Stimulated activated CD4-positive, alpha-beta T cell treated with anti-CD3 and anti-CD28 coated beads, Interleukin-15, amount 100 ng/mL, for 48 hours (primary cell): ENCODE measurements at places on chromosomes 7 and 10.

GRCh38 chr10:90939116-90939515, 18.2 kb upstream of the ANKRD1 start:
- DNase-seq, result no peak

DNA sequence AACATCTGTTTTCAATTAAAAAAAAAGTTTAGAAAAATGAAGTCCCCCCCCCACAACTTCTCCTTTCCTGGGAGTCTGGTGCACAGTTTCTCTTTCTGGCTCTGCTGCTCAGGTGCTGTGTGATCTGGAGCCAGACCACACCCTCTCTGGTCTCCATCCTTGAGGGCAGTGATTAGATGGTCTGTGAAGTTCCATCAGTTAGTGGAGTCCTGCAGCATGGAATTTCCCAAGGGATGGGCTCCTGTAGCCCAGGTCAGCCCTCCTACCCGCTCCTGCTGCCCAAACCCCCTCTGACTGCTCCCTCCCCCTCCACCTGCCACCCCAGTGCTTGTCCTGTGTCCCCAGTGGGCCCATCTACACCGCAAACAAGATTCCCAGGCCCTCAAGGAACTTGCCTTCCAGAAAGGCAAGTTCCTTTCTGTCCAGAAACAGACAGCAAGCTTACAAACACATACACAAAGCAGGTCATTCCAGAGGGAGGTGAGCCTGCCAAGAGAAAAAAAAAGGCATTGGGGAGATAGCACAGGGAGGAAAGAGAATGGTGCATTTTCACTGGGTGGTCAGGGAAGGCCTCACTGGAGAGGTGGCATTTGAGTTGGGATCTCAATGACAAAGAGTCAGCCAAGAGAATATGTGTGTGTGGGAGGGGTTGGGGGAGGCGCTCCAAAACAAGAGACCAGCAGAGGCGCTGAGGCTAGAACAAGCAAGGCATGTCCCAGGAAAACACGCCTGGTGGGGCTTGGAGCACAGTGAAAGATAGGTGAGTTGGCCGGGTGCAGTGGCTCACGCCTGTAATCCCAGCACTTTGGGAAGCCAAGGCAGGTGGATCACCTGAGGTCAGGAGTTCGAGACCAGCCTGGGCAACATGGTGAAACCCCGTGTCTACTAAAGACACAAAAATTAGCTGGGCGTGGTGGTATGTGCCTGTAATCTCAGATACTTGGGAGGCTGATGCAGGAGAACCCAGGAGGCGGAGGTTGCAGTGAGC, 49.5 kb upstream of the SLC29A3 start:
- DNase-seq, result no peak

DNA sequence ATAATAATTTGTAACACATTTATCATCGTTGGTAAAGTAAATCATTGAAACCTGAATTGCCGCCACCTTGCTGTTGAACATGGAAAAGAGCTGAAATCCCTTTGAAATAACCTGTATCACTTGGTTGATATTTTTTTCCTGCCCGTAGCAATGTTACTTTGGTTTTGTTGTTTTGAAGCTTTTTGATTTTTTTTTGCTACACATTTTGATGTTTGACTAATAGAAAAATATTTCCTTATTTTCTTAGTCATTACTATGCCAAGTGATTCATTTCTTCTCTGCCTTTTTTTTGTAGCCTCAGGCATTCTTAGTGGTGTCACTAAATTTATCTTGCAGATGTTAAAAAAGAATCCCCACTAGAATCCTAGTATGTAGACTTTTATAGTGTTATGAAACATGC, 235.1 kb upstream of the MEOX2 start:
- no peak for DNase-seq

DNA sequence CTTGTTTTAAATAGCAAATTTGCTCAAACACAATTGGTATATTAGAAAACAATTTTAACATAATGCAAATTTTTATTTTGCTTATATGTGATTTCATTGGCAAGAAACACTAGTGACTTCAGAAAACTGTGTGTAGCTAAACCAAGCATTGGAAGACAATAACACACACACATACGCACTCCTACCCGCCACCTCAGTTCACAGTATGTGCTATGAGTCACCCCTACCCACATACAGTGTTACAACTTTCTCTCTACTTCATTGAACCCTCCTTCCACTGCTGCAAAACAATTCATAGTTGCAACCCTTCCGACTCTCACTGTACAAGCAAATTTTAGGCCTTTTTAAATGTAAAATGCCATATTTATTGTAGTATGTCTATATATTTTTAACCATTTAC, 119.9 kb upstream of the THSD7A start:
- no peak for DNase-seq

- no peak for DNase-seq
These were observed 321.3 kb downstream of the CACNA2D1 start for GRCh38 chr7:82122275-82122674.

GRCh38 chr10:113137941-113138685, 188.1 kb downstream of the TCF7L2 start:
- no peak for DNase-seq

DNA sequence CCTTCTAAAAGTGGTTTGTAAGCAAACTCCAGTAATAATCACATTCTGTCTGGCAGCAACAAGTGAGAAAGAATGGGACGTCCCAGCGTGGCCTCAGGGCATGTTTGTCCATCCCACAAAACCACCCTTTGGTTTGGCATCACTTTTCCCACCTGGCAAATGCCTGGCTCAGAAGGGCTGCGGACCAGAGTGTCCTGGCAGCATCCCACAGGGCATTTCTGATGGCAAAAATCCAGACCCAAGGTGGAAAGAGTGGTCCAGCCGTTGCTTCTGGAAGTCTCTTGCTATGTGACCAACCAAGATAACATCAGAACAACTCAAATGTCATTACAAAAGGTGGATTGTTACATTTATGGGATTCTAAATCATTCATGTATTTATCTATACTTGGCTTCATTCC, 174.4 kb downstream of the CREB5 start:
- no peak for DNase-seq

- no peak for DNase-seq
These were observed 615 bp downstream of the THAP5 start for GRCh38 chr7:108568801-108569380.

DNA sequence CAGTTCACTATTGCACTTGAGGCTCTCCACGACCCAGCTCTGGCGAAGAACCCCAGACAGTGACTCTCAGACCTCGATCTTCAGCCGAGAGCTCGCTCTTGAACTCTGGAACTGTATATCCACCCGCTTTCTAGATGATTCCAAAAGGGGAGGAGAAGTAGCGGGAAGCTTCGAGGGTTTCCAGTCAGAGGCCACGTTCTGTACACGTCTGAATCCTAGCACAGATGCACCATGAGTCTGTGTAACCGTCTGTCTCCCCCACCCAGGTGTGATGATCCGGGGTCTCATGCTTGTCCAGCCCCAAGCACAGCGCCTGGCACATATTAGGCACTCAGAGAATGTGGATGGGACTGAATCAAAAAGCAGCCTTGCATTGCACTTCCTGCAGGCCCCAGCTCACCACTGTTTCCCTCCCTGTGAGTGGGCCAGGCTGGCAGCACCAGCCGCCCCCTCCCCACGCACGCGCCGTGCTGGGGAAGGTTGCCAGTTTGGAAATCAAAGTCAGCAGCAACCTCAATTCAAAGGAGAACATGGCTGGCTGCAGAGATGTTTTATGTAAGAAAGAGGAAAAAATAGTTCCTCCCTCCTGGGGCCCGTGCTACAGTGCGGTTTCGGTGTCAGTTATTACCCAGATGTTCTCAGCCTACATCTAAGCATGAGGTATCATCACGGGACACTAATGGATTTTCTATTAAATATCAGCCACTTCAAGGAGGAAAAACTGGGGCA, 5.7 kb downstream of the GRID2IP start:
- DNase-seq, result no peak

DNA sequence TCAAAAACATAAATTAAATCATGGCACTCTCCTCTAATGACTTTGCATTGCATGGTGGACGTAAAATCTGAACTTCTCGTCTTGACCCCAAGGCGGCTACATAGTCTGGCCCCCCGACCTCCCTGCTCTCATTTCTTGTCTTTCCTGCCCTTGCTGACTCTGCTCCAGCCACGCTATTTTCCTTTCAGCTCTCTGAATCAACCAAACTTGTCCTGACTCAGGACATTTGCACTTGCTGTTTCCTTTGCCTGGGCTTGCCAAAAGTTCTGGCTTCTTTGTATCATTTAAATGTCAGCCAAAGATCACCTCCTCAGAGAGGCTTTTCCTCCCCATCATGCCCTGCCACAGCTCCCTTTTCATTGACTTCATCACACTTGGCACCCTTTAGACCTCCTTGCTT, 107.7 kb upstream of the NFE2L3 start:
- DNase-seq, result no peak

- no peak for DNase-seq
These were observed 12.7 kb downstream of the TAS2R40 start for GRCh38 chr7:143234533-143234875.

DNA sequence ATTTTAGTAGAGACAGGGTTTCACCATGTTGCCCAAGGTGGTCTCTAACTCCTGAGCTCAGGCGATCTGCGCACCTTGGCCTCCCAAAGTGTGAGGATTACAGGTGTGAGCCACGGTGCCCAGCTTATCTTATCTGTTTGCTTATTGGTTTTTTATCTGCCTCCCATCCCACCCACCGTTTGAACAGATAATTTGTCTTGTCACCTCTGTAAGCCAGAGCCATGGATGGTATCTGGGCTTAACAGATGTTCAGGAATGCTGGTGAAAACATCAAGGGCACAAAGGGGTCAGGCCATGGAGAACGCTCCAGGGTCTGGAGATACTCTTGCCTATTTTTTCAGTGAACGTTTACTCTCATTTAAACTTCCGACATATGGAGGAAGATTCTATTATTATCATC, 12.0 kb upstream of the NDST2 start:
- no peak for DNase-seq

GRCh38 chr7:14639801-14640200, 262.8 kb downstream of the DGKB start:
- DNase-seq, result no peak

DNA sequence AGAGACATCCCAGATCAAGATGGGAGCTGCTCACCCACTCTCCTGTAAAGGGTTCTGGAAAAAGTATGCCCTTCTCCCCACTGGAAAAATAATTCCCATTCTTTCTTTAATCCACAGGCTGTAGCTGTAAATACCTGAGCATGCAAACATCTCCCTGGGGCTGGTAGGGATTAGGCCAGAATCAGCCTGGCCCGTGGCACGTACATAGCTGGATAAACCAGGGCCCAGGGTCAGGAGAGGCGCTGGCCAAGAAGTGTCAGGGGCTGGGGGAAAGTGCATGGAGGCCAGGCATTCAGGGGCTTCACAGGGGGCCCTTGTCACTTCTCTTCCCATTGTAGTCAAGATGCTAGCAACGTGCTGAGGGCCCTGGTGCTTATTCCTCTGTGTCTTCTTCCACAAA, 30.7 kb upstream of the AQP1 start:
- DNase-seq, result no peak

DNA sequence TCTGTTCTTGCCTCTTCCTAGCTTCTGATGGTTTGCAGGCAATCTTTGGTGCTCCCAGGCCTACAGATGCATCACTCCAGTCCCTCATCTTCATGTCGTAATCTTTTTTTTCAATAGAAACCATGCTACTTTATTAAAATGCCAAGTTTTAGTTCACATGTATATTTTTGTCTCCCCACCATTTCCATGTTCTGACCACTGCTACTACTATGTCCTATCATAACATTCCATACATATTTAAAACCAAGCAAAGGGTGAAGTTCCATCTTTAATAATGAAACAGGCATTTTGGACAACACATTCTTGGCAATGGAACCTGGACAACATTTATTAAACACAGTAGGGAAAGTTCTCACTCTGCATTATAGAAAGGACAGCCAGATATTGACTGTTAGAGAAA, 58.8 kb downstream of the ZNF518A start:
- no peak for DNase-seq

- no peak for DNase-seq
These were observed 3.8 kb downstream of the SLC4A2 start for GRCh38 chr7:151063212-151063561.

- DNase-seq, result no peak
These were observed 736.6 kb downstream of the AUTS2 start for GRCh38 chr7:70334871-70335270.

DNA sequence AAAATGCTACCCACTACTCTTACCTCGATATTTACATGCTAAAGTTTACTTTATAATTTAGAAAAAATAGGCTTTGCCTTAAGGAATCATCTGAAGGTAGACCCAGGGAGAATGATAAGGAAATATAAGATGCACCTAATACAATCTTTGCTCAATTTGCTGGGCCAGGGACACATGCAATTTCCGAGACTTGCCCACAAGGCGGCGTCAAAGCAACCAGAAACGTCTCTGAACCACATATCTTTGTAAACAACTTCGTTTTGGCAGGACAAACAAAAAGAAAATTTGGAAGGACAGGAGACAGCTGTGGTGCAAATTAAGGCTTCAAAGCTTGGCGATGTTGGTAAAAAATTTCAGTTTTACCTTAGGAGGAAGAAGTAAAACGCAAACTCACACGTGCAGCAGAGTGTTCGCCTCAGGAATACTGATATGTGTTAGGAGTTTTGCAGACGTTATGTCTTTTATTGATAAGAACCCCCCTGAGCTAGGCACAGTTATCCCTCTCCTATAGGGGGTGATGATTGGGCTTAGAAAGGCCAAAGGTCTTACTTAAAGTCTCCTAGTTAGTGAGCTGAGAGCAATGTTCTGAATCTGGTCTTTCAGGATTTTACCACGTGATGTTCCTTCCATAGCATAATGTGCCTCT, 134.3 kb downstream of the PRKCQ start:
- peak; percentile 42 for DNase-seq

- DNase-seq, result no peak
These were observed 233.5 kb upstream of the KIAA1217 start for GRCh38 chr10:23975431-23975830.

DNA sequence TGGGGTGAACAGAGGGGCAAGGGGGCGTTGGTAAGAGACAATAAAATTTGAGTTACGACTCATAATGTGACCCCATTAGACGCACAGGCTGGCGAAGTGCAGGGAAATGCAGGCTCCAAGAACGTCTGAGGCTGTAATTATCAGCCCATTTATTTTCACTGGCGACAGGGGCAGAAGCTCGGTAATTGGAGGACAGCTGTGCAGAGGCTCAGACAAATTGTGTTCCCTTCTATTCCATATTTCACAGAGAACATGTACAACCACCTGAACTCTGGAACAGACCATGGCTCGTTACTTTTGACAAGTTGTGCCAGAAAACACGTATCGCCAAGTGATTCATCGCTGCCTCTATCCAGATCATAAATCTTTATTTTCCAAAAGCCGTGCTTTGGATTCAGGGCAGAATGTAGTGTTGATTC, 137.3 kb upstream of the FRMD4A start:
- DNase-seq, result no peak

DNA sequence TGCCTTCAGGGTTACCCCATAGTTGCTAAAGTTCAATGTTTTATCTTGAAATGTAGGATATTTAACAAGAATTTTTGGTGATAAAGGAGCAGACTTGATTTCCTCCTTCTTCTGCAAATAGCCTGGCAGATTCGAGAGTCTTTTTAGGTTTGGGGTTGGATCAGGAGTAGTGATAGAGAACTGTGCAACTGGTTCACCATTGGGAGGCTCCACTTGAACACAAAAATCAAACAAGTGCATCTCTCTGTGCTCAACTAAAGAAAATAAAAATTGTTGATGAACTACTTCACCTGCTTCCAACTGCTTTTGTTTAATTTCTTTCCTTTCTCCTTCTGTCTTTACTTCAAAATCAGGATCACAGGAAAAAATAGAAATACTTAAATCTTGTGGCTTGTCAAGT, 58.5 kb downstream of the MACC1 start:
- DNase-seq, result no peak
